ENCODE measurements at places on chromosomes 6 and 20.

DNA sequence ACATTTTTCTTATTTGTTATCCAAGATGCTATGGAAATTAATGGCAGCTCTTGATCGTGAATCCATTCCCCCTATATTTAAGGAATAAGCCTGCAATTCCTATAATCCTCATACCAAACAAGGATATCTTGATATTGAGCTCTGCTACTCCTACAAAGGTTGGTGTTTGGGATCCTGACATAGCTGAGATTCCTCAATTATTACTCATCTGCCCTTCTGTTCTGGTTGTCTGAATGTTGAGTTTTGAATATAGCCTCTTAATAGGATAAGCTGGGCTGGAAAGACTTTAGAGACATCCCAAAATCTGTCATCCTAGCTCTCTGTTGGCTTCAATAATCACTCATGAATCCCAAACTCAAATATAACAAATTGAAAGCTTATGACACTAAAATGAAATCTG lies 49.9 kb downstream of the CLIC5 start:
- no peak for DNase-seq

- no peak for DNase-seq
These were observed 187.6 kb downstream of the TMEM242 start for GRCh38 chr6:157135691-157136090.

GRCh38 chr6:111087871-111088667 lies 766 bp downstream of the SLC16A10 start:
- peak; percentile 59 for DNase-seq

GRCh38 chr20:16272780-16273360 lies 300.4 kb downstream of the KIF16B start:
- no peak for DNase-seq
